ENCODE measurements at places on chromosomes 4 and X.

GRCh38 chrX:13482746-13483541, 86.5 kb upstream of the EGFL6 start:
- DNase-seq: no peak

DNA sequence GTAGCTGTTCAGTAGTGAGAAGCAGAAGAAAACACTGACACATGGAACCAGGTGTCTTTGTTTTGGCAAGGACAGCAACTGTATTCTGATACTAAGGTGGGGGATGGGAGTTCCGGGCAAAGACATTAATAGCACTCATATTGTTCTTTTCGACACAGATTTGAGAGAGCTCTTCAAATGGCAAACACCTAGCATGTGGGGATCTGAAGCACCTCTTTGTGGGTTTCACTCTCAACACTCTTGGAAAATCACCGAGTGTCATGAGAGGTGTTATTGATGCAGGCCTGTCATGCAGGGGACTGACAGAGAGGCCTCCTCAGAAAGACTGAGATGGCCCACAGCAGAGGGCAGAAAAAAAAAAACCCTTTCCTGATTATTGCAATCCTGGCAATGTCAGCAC, 228.4 kb upstream of the VCX start:
- no peak for DNase-seq

GRCh38 chr4:8738471-8738931, 133.1 kb downstream of the HMX1 start:
- DNase-seq: no peak

DNA sequence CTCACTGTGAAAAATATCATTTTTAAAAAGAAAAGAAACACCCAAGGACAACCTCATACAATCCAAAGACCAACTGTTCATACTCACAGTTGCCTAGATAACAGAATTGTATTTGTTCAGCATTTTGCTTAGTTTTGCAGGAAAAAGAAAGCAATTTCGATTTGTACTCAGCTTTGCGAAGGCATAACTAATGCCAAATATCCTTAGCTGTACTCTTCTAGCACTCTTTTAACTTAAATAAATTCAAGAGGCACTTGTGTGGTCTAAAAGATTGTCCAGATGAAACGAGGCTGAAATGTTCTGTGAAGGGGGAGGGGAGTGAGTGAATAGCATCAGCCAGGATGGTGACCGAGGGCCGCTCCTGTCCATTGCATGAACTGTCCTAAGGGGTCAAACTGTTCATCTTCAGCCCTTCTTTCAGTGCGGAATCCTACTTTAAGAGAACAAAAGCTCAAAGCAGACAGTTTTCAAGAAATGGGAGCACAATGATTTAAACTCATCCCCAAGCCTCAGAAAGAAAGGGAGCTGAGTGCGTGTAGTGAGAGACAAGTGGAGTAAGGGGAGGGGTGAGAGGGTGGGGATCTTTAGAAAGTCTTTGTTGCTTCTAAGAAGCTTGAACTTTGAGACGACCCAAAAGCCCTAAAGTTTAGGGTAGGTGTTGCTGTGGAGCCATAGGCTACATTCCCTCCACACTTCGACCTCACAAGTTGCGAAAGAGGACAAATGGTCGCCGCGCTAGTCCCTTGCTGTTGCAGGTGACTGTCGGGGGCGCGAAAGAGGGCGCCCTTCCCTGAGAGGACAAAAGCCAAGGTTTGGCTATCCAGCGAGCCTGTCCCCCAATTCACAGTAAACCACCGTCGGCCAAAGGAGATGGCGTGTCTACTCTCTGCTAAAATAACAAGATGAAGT, 4.0 kb upstream of the NEUROG2 start:
- no peak for DNase-seq

DNA sequence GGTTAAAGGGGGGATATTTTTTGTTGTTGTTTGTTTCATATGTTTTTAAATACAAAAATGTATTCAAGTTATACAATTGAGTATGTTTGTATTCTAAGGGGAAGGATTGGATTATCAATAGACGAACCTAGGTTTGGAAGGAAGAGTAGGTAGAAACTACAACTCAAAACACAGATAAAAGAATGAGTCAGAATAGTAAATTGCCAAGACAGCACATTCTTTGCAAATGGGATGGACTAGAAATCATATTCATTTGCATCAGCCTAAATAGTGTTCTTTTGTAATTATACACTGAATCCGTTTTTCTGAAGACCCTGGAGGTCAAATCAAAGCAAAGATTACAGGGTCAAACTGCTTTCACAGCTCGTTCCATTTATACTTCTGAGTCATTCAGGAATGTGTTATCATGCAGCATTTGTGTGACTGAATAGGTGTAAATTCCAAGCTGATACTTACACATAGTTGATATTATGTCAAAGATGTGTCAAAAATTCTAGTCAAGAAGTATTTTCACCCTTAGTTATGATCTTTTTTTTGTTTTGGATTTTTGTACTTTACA, 273.3 kb upstream of the FAT4 start:
- no peak for DNase-seq

DNA sequence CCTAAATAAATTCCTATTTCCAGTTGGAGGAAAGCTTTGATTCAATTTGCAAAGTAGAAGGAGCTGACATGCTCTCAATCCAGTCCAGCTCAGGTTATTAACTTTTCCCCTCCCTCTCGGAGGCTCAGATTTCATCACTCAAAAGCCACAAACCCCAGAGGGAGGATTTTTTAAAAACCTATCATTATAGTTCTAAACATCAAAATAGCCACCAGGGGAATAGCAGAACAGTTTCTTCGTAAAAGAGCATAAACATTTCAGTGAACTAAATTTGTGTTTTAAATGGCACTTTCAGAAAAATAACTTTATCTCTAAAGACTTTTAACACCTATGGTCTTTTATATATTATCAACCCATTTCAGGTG, 8.8 kb downstream of the GPRIN3 start:
- DNase-seq: no peak

DNA sequence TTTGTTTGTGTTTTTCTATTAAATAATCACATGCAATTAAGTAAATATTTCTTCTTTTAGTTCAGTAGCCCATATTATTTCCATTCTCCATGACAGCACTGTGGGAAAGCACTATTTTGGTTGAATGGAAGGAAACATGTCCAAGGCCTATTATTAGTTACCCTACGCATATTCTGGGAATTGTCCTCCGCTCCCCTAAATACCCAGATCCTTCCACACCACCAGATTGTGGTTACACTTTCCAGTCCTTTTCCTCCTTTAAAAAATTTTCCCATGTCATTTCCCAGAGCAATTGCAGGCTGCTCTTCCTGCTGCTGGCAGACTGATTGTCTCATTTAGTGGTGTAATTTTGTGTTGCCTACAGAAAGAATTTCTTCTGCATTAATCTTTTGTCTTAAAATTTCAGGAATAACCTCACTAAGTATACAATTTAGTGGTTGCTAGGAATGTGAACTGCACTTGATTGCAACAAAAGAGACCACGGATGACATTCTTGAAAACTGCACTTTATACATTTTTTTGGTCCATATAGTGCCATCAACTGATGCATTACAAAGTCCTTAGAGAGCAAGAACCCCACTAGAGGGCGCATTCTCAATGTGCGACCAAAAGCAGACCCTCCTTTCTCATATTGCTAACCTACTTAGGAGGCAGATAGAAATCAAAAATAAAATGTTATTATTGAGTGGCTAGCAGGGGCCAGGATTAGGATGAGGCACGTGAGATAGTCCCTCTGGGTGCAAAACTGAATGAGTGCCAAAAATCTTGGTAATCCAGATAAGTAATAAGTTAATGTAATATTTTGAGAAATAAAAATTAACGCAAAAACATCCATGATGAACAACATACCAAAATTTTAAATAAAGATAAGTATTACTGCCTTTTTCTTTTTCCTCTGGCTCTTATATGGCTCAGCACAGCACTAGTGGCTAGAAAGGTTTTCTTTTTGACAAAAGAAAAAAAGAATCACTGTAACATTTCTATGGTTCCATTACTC, 98.8 kb upstream of the IQCM start:
- no peak for DNase-seq

DNA sequence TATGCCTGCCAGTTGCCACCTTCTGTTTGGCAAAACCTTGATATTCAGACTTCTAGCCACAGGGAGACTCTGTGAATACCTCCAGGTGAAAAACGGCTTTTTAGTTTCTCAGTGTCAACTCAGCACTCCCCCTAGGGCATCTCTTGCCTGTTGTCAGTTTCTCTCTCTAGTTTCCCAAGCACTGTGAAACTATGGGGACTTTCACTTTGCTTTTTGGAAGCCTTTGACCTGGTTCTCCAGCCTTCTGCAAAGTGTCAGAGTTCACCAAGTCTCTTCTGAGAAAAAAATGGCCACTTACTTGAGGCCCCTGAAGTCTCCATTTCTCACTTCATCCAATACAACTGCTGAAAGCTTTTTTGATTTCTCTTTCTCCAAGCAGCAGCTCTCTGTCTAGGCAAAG, 521.5 kb downstream of the INPP4B start:
- no peak for DNase-seq

DNA sequence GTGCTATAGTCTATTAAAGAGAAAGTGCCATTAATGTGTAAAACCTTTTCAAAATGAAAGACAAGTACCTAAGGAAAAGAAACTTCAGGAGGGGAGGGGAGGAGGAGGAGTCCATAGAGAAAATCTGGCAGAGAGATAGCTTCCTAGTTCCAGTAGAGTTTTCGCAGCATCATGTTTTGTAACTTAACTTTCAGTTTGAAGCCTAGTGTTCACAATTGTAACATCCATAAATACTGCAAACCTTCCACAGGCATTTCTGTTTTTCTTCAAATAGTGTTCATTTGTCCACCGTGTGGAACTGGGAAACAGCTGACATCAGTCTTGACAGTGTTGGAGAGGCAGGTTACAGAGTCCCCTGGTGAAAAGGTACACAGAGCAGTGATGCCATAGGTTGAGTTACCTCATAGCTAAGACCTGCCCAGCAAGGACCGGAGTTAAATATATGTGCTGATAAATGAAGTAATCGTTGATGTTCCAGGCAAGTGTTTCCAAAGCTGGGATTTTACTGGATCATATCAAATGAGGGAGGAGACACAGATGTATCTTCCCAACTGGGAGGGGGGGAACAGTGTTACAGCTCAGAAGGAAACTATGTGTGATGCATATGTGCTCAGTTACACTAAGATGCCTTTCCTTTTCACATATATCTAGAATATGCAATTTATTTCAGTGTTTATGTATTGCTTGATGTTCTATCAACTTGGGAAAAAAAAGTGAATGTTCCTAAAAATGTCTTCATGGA, 369.5 kb upstream of the FAM241A start:
- DNase-seq: no peak

GRCh38 chr4:11072463-11072862, 356.2 kb downstream of the HS3ST1 start:
- no peak for DNase-seq

DNA sequence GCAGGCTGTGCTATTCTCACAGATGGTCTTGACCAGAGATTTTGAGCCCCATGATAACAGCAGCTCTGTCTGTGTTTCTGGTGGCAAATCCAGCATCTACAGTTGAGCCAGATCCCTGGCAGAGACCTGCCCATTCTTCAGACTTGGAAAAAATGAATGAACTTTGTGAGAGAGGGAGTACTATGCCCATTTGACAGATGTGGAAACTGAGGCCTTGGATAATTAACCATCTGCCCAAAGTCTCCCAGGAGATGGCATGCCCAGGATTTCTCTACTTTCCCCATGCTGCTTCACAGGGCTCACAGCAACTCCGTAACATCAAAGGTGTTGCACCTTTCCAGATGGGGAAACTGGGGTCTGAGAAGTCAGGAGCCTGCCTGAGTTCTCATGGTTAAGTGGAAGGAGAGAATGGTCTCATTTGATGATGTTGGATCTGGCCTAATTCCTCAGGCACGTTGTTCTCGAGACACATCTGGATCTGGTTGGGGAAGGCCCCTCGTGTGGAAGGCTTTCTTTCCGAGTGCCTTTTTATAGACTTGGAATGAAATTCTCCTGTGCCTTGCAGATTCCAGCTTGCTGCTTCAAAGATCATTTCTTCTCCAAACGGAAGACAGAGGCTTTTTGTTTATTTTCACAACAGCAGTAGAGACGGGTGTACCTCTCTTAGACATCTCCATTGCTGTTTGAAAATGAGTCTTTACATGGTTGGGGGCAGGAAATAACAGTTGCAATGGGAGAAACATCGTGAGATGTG, 73.3 kb upstream of the STX18 start:
- no peak for DNase-seq

DNA sequence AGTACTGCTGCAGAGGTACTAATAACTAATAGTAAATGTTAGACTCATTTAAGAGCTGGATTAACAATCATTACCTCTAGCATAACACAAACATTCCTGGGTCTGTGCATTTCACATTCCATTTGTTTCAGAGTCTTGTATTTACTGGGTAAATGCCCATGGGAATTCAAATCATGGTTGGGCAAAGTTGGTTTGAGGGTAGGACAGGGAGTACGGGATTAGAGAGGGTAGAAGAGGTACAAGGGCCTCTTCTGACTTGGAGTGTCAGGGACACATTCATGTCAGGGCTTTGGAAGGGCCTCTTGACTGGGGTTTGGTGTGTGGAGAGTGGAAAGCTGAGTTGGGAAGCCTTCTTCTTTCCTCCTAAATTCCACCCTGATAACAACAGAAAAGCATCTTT, 65.9 kb downstream of the WWC2 start:
- no peak for DNase-seq

DNA sequence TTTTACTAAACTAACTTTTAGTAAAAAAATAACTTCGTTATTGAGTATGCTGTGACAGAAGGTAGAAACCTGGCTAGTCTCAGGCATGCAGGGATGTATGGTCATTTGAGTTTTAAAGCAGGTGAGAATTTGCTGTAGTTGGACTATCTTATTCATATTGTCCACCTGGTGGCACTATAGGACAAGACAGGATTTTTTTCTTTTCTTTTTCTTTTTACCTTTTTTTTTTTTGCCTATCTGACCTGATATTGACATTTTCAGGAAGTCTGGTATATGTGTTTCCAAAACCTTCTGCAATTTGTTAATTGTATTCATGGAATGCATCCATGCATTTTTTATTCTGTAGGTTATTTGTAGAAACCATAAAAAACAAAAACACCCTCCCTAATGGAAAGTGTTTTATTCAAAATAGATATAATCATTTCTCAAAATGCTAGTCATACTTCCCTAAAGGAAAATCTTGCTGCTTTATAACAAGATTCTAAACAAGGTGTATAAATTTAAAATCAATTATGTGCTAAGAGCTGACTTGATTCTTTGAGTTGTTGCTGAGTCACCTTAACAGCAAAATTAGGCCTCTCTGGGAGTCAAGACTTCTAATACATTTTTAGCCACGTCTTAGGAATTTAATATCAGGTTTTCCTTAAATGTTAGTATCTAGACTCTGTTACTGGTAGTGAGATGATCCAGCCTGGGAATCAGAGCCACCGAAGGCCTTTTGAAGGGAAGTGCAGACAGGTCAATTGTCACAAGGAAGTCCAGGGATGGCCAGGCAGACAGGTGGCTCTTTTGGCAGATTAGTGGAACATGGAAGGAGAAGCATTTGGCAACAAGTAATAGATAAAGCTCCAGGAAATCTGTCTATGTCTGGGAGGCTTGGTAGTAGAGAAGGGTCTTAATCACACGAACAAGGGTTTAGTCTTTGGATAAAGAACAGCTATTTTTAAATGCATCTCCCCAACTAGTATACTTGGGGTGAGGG, 201.3 kb upstream of the GNPDA2 start:
- DNase-seq: no peak

Data from stimulated activated effector memory CD8-positive, alpha-beta T cell treated with anti-CD3 and anti-CD28 coated beads, Interleukin-12 subunit alpha, Interleukin-12 subunit beta, amount 100 ng/mL, for 72 hours (primary cell).